ENCODE measurements at places on chromosomes 7 and 10.
A peak's percentile ranks its signal among the peaks of the same experiment; 100 is the strongest.

DNA sequence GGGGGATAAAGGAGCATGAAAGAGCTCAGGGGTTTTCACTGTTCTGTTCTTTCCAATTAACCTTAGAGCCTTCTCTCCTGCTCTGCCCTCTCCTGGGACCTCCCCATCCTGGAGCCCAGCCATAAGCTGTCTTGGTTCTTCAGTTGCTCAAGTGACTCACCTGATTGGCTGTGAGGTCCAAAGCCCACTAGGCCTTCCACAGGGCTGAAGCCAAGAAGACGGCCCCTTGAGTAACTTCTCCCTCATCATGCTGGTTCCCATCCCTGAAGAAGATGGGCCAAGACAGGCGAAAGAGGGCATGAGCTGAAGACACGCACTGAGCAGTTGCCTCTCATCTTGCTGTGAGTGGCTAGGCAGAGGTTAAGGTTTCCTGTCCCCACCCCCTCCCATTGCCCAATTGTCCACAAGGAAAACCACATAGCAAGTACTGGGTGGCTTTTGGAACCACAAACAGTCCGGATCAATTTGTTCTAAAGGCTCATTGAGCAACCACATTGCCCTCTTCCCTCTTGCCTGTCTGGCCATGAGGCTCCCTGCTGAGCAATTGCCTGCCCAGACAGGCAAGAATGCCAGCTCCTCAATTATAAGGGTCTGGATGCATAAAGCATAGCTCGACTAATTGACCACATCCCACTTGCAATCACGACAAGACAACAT lies 43.9 kb upstream of the GPAM start:
- no peak for DNase-seq

DNA sequence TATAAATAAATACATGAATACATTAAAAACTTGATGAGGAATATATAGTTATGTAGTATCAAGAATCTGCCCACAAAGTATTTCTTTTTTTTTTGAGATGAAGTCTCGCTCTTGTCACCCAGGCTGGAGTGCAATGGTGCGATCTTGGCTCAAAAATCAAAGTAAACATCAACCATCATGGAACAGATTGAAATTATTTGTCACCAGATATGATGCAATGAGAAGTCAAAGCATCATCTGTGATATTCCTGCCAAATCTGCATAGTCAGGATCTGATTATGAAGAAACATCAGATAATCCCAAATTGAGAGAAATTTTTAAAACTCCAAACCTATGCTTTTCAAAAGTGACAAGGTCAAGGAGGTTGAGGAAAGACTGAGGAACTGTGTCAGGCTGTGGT lies 5.1 kb upstream of the CYP2C18 start:
- no peak for DNase-seq

DNA sequence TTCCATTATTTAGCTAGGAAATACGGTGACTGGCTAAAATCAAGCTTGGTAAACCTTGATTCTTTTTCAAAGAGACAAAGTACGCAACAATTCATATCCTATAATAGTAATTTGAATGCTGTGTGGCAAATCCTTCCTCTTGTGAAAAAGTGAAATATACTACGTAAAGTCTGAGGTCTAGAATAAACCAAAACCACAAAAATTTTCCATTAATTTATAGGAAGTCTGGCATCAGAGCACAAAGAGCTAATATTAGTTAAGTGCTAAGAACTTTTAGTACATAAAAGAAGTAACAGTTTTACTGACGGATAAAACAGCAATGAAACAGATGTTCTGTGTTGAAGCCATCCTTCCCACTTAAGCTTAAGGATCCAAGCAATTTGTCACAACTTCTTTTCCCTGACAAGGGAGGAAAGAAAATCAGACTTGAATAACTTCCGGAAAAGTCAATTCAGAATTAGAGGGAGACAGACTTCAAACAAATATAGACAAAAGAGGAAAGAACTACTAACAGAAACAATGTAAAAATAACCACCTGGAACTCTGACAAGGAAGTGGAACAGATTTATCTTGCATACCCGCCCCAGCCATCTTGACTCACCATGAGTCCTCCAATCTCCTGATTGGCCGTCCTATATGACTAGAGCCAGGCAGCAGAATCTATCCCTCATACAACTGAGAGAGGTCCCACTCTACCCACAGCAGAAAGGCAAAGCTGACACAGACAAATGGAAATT lies 34.6 kb downstream of the RHEB start:
- no peak for DNase-seq

DNA sequence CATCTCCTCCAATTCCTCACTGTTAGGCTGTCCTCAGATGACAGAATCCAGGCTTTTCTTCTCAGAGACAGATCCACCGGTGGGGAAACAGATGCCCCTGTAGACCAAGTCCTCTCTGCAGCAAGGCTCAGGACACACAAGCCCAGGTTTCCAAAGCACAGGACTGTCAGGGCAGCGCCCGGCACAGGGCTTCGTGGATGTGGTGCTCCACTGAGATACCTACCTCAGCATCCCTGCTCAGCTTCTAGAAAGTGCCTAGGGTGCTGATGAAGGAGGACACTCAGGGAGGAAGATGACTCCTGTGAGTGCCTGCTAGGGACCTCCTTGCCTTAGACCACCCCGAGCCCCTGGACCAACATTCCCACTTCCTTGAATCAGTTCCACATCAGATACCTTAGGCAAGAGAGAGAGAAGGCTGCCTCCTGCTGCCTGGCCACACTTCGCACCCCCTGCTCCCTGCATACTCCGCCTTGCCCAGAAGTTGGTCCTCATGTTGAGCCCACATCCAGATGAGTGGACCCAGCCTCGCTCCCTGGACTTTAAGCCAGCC lies 8.9 kb upstream of the RBP3 start:
- DNase-seq = no peak

- no peak for DNase-seq
Observed at GRCh38 chr10:110431659-110432058, 66.0 kb upstream of the DUSP5 start.

GRCh38 chr7:137577184-137577583 lies 233.7 kb upstream of the PTN start:
- no peak for DNase-seq

DNA sequence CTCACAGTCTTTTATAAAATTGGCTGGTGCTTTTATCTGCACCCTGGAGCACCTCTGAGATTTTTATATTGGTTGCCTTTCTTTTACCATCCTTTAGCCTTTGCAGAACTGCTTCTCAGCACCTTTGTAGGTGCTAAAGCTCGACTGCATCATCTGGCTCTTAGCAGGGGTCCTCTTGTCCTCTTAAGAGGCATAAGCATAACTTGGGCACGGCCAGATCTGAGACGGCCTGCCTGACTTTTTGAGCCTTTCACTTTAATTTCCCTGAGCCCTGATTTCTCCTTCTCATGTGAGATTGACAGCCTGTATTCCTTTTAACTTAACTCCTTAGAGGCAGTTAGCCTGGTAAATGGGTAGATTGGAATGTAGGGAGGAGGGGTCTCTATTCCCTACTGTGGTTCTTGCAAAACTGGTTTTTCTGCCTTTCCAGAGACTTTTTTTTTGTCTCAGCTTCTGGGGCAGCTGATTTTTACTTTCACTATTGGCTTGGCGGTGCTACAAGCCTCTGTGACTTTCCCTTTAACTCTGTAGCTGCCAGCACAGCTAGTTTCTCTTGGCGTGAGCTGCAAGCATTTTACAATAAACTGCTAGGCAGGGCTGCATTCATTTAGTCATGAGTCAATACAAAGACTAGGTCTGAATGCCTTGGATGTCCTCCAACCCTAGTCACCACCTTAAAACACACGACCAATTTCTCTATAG lies 24.0 kb downstream of the ZPBP start:
- DNase-seq = peak; percentile 47

- DNase-seq = peak; percentile 59
Observed at GRCh38 chr7:48088559-48089045, 463 bp upstream of the UPP1 start.

- no peak for DNase-seq
Observed at GRCh38 chr10:43136995-43137716, 1.1 kb upstream of the CSGALNACT2 start.
